ENCODE measurements at places on chromosomes 16 and 17. TPM values are rescaled to one million over a fixed set of nuclear protein-coding genes. Genes with fewer than 3 reads are reported as not detected.
A peak's percentile ranks its signal among the peaks of the same experiment; 100 is the strongest.

The CCL13 gene
- total RNA-seq = not detected

The CRHR1 gene
- not detected for total RNA-seq

The PITPNM3 gene
- total RNA-seq = 0.52 TPM

The CISD3 gene
- total RNA-seq = 37.0 TPM

The ZSCAN10 gene
- not detected for total RNA-seq

The SERPINF2 gene
- total RNA-seq = not detected

The NT5M gene
- total RNA-seq = 8.1 TPM

DNA sequence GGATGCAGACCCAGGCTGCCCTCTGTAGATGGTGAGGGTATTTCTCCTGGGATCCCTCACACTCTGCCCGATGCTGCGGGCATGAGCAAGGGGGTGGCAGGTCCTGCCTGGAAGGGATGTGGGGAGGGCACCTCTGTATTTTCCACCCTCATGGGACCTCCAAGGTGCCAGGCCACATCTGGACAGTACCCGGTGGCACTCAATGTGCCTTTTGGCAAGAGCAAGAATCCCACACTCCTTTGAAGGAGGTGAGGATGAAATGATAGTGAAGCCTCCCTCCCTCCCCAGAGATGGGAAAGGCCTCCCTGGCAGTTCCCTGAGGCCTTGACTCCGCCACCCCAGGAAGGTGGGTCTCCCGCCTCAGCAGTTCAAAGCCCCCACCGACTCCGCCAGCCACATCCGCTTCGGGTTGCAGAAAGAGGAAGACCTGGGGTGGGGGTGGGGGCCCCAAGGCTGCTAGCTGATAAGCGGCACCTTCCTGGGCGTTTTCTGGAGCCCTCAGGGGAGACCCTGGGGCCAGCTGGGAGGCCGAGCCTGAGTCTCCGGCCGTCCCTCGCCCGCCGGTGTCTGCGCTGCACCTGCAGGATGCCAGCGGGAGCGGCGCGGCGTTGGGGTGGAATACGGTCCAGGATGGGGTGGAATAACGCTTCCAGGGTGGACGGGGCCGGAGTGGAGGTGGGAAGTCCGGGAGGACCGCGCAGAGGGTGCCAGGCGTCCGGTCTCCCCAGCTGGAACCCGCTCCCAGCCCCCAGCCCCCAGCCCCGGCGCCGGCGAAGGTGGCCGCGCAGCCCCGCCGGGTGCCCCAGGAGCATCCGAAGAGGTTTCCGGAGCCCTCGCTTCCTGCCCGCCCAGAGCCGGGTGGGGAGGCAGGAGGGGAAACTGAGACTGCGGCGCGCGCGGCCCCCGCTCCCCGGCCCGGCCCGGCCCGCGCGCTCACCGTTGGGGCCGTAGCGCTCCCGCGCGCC lies 718 bp downstream of the ATP2A3 start:
- DNase-seq = peak; percentile 67

- DNase-seq = no peak
Measured at GRCh38 chr17:21194703-21195102, 19.3 kb downstream of the TMEM11 start.

GRCh38 chr17:68505951-68506350 lies 6.3 kb upstream of the PRKAR1A start:
- no peak for DNase-seq

GRCh38 chr16:2867661-2867986 lies 9.7 kb upstream of the PRSS22 start:
- DNase-seq = no peak

DNA sequence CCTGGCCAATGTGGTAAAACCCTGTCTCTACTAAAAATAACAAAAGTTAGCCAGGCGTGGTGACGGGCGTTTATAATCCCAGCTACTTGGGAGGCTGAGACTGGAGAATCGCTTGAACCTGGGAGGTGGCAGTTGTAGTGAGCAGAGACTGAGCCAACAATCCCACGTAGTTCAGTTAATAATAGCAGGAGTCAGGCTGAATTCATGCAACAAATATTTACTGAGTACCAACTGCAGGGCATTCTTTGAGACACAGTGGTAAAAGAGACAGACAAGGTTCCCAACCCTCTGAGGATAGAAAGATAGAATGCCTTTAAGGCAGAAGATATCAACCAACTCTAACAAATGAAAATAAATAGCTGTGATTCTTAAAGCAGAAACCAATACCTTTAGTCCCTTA lies 39.1 kb downstream of the SPOP start:
- no peak for DNase-seq

- no peak for DNase-seq
Measured at GRCh38 chr17:38556239-38556638, 49.5 kb downstream of the SRCIN1 start.
